Stimulated activated CD4-positive, alpha-beta T cell treated with anti-CD3 and anti-CD28 coated beads, TNF-alpha, amount 100 ng/mL, for 1 hour (primary cell): ENCODE measurements at places on chromosomes 5 and 9.

GRCh38 chr9:32989660-32990059 lies 11.8 kb downstream of the APTX start:
- no peak for DNase-seq

GRCh38 chr9:68577774-68578591 lies 37.3 kb upstream of the TMEM252 start:
- no peak for DNase-seq

GRCh38 chr5:138470322-138471051 lies 5.2 kb downstream of the EGR1 start:
- no peak for DNase-seq

DNA sequence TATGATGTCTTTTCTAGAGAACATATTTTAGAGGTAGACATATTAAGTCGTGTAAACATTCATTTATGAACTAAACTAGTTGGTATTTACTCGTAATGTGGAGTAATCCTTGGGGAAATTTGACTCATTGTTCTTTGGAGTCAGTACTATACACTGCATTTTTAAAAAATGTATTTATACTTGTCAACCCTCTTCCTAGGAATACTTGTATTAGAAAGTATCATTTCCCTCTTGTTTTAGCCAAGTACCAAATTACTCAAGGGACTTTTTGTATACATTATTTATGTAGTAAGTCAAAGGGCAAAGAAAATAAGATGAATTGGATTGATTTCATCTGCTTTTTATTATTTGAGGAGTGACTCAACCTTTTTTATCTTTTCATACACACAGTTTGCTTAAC lies 248.1 kb upstream of the IZUMO3 start:
- no peak for DNase-seq

- no peak for DNase-seq
Observed at GRCh38 chr9:130948266-130948665, 9.2 kb upstream of the FIBCD1 start.

GRCh38 chr5:144469106-144469505 lies 298.4 kb downstream of the KCTD16 start:
- DNase-seq: no peak

DNA sequence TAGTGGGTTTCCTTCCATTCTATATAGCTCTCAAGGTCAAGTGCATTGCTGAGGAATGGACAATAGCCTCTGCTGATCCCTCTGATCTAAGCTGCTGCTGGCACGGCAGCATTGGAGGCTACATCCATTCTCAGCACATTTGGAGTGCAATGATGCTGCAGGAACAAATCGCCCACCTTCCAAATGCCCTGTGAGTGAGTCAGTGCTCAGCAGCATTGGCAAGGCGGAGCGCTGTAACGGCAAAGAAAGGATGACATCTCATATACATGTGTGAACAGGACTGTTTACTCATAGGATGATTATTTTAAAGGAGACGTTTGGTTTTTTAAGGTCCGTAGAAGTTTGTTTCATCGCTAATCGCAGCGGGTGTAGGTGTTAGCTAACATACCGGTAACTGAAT lies 408.7 kb downstream of the ARHGEF28 start:
- DNase-seq: no peak

DNA sequence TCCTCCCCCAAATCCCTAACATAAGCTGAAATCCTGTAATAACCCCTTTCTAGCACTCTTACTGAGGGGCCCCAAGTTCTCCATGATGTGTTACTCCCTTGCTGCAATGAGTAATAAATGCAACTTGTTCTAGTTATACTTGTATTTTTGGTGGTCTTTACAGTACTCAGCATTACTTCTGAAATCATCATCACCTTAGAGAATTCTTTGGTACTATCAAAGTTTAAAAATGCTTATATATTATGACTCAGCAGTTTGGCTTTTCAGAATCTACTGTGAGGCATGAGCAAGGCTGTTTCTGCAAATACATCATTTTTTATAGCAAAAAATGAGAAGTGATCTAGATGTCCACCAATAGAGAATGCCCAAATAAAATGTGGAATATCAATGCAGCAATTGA lies 20.7 kb upstream of the ROPN1L start:
- no peak for DNase-seq

GRCh38 chr5:41094871-41095270 lies 23.7 kb upstream of the MROH2B start:
- no peak for DNase-seq

DNA sequence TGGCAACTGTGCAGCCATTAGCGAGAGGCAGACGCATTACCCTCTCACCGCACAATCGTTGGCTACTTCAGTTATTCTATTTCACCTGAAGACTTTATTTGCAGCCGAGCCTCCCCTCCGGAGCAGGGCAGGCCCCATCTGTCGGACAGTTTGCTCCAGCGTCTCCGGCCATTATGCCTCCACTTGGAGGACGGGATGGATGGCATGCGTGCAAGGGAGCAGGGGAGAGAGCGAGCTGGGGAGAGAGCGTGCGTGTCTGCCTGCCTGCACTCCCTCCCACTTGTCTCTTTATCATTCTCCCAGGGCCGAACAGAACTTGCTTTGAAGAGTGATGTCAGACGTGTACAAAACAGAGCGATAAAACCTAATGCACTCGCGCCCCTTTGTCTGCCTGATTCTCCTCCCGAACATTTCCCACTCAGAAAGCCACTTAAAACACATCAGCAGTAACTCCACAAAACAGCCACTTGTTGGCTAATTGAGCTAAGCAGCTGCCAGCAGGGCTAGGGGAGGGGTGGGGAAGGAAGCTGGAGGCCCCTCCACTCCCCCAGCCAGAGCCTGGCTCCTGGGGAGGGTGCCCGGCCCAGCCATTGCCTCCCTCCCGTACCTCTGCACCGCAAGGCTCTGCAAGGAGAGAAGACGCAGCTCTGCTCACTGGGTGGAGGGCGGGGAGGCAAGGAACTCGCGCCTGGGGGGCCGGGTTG lies 43.4 kb upstream of the FUBP3 start:
- DNase-seq: no peak

DNA sequence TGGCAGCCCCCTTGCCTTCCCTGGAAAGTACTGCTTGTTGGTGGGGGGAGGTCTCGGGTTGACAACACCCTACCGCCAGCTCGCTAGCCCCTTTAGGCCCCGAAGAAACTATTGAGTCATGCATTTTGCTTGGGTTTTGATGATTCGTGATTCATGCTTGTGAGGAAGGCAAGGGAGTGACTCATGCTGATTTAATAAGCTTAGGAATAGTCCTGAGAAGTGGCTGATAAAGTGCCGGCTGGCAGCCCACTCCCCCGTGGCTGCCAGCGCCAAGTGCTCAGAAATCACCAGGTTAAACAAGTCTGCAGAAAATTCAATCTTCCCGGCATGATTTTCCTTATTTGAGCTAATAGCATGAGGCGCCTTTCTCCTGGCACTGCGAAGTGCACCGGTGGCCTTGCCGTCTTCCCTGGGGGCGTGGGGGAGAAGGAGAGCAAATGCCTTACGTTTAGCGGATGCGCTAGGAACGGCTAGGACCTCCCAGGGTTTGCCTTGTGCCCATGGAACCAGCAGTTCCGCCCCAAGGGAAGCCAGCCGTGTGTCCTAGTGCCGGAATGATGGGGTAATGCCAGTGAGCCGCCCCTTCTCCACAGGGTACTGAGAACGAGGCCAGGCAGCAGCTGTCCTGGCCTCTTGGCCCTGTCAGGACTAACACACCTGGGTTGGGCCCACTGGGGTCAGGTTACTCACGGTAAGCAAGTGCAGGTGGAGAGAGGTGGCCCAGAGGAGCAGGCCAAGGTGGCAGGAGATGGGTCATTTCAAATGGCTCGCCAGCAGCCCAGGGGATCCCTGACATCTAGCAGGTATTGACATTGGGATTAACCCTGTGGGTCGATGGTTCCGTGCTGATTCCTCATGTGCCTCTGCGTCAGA lies 151.9 kb downstream of the MACROH2A1 start:
- no peak for DNase-seq

DNA sequence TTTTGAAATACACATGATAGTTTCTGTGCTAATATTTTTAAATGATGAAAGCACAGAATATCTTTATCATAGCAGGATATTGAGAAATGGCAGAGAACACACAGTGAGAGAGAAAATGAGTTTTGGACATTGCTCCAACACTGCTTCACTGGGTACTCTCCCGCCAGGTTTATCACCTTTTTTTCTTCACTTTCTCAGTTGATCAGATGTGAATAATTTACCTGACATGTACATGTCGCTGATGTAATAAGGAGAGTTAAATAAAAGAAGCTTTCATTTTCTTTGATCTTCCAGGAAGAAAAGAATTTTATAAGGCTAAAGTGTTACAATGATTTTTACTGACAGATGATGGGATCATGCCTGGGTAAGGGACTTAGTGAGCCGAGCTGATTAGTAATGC lies 134.5 kb downstream of the ALDH1A1 start:
- no peak for DNase-seq

- no peak for DNase-seq
Observed at GRCh38 chr9:68648971-68649370, 56.1 kb upstream of the PIP5K1B start.

- DNase-seq: no peak
Observed at GRCh38 chr9:86978413-86978812, 31.1 kb upstream of the GAS1 start.

GRCh38 chr9:78363221-78363620 lies 66.3 kb downstream of the PSAT1 start:
- no peak for DNase-seq

GRCh38 chr9:109591691-109592090 lies 93.6 kb upstream of the PTPN3 start:
- no peak for DNase-seq

DNA sequence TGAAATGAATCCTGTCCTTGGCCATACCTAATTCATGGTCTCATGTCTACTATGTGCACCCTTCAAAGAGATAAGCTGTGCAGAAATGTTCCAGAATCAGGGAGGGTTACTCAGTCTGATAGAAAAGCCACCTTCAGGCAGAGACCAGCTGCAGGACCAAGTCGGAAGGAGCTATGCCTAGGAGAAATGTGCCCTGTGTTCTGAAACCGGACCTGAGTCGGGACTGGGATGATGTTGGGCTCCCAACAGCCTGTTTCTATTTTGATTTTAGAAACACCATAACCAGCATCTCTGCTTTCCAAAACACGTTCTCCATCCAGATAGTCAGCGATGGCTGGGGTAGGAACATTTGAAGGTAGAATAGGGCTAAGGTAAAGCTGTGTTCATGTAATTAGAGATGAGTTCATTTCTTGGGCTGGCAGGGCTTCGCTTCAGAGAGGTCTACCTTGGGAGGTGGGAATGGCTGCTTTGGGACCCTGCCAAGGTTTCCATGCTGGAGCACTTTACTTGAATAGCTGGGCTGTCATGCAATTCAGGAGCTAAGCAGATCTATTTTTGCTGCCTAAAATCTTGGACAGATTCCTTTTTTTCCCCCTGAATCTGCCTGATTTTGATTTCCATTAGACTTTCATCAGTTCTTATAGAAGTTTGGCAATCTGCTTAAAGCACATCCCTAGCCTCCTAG lies 2.8 kb downstream of the ADCY2 start:
- DNase-seq: no peak

GRCh38 chr5:10987925-10988504 lies 227.0 kb upstream of the DAP start:
- DNase-seq: no peak

DNA sequence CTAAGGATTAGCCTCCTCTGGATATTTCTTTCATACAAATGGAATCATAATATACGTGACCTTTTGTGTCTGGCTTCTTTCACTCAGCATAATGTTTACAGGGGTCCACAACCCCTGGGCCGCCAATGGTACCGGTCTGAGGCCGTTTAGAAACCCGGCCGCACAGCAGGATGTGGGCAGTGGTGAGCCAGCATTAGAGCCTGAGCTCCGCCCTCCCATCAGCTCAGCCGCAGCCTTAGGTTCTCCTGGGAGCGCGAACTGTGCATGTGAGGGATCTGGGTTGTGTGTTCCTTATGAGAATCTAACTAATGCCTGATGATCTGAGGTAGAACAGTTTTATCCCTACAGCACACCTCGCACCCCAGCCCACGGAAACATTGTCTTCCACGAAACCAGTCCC lies 229.7 kb downstream of the ICE1 start:
- DNase-seq: no peak

DNA sequence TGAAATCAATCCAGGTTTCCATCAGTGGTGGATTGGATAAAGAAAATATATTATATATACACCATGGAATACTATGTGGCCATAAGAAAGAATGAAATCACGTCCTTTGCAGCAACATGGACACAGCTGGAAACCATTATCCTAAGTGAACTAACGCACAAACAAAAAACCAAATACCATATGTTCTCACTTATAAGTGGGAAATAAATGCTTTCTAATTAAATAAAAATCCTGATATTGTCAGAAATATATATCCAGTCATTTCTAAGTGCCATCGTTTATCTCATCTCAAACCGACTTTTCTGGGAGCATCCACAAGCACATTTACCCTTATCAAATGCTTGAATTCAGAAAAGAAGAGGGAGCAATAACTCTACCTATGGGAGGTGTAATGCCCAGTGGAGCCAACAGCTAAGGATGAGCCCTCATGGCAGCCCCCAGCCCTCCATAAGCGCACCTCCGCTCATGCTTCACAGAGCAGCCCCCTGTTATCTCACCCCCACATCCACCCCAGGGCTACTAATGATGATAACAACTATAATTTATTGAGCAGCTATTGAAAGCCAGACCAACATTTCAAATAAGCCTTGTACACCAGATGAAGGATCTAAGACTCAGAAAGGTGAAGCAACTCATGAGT lies 101.7 kb upstream of the SPOCK1 start:
- DNase-seq: no peak

DNA sequence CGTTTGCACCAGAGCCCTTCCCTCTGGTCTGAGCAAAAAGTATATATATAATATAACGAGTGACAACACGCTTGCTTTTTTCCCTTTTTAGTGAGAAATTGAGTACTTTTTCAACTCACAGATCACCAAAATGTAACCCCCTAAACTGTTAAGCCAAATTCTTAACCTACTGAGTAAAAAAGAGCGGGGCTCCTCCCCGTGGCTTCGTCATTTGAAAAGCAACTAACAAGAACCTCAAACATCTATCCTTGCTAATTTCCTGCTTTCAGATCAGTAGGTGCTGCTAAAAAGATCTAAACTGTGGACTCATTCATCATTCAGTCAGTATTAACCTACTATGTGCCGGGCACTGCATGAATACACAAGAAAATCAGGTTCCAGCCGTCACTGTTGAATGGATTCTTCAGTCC lies 1.0 kb upstream of the PTBP3 start:
- no peak for DNase-seq

GRCh38 chr5:139389701-139390638 lies at the start of gene MZB1:
Gene MZB1, minus strand, starts transcription at chr5:139389913. Its CDS starts 57 bp downstream, at chr5:139389856.
- peak; percentile 13 for DNase-seq

- no peak for DNase-seq
Observed at GRCh38 chr9:21030389-21031035, 928 bp downstream of the HACD4 start.

GRCh38 chr9:110148891-110149290 lies 59.1 kb downstream of the C9orf152 start:
- DNase-seq: no peak
